GM23248 (cell line): ENCODE measurements at places on chromosomes 3 and 15.
A peak's percentile ranks its signal among the peaks of the same experiment; 100 is the strongest.

GRCh38 chr3:191138937-191139336 lies 60.1 kb upstream of the OSTN start:
- DNase-seq, result no peak

- no peak for DNase-seq
Measured at GRCh38 chr3:172057059-172057458, 17.7 kb downstream of the FNDC3B start.

- DNase-seq, result no peak
Measured at GRCh38 chr15:93060336-93061248, 28.4 kb downstream of the RGMA start.

GRCh38 chr3:46628901-46629369 lies 16.6 kb downstream of the FAM240A start:
- DNase-seq, result peak; percentile 61

- DNase-seq, result no peak
Measured at GRCh38 chr3:48599509-48600285, 4.6 kb upstream of the COL7A1 start.

- DNase-seq, result no peak
Measured at GRCh38 chr3:11452312-11452711, 180.1 kb downstream of the ATG7 start.

DNA sequence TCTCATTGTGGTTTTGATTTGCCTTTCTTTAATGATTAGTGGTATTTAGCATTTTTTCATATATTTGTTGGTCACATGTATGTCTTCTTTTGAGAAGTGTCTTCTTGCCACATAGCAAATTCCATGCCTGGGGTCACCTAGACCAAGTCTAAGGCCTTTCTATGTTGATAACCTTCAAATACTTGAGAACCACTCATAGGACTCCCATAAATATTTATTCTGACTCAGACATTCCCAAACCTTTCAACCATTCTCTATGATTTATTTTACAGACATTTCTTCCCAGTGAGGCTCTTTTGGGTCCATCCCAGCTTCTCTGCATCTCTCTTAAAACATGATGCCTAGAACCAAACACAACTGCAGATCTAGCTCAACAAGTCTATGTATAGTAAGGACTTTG lies 69.2 kb downstream of the ATP8B4 start:
- peak; percentile 62 for DNase-seq

GRCh38 chr3:129556890-129557547 lies 14.0 kb downstream of the H1-8 start:
- no peak for DNase-seq

GRCh38 chr3:45071075-45071474 lies 45.0 kb downstream of the CLEC3B start:
- DNase-seq, result no peak

DNA sequence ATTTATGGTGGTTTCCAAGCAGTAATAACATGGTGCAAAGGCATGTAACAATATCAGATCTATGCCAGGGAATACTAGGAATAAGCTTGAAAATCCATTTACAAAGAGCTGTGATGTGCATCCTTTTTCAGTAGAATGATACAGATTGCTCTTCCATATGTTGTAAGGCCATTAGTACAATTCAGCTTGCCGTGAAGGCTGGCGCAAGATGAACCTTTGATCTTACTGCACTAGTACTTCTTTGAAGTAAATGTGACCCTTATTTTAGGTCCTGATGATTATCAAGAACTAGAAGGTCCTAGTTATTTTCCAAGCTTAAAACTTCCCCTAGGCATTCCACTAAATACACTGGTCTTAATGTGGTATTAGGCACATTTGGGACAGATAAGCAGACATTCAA lies 210.1 kb upstream of the CD96 start:
- no peak for DNase-seq

DNA sequence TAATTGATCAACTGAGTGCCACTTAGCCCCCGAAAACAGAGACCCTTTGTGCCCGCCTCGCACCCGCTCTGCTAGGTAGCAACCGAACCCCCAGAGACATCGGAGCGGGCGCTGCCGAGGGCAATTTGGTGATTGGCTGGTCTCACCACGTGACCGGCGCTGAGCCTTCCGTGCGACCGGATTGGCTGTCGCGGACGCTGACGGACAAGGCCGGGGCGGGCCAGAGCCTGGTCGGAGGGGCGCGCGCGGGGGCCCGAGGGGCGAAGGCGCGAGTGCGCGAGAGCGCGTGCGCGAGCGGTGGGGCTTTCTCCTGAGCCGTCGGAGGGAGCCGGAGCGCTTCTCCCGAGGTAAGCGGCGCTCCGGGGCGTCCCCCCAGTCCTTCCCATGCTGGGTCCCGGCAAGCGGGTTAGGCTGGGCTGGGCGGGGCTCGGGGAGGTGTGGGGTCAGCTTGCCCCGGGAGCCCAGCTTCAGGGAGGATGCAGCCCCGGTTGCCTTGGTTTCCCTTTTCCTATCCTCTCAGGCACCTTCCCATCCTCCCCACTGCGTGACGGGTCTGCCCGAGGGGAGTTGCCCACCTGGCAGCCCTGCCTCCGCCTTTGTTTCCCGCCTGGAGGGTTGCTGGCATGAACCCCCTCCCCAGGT lies at the start of gene TMEM108:
TMEM108 (plus strand) TSS at position 303 of the 642 bp plus-strand sequence.
- peak; percentile 41 for DNase-seq

DNA sequence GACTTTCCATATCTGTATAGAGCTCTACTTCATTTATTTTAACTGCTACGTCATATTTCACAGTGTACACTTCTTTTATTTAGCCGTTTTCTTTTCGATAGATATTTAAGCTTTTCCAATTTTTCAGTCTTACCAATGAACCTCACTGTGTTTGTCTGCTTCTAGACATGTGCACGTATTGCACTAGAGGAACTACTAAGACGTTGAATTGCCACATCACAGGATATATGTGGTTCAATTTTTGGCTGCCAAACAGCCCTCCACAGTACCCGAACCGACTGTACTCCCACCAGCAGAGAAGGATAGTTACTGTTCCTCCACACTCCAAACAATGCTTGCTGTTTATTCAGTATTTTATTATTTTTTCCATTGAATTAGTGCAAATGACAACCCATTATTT lies 2.0 kb downstream of the NR1I2 start:
- no peak for DNase-seq

DNA sequence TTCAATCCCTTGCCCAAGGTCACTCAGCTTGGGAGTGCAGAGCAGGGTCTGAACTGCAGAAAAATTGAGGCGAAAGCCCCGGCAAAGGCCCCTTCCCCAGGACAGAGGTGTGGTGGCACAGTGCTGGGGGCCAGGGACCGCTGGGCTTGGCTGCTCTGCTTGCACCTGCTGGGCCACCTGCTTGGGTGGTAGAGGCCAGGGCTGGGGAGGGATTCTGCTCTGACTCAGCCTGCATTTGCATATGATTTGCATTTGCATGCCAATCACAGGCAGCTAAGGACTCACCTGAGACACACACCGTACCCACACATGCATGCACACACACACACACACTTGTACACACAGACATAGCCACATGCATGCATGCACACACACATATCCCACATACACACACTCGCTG lies 9.9 kb downstream of the GRM2 start:
- DNase-seq, result no peak

- DNase-seq, result no peak
Measured at GRCh38 chr3:12813967-12814366, 17.5 kb downstream of the CAND2 start.

DNA sequence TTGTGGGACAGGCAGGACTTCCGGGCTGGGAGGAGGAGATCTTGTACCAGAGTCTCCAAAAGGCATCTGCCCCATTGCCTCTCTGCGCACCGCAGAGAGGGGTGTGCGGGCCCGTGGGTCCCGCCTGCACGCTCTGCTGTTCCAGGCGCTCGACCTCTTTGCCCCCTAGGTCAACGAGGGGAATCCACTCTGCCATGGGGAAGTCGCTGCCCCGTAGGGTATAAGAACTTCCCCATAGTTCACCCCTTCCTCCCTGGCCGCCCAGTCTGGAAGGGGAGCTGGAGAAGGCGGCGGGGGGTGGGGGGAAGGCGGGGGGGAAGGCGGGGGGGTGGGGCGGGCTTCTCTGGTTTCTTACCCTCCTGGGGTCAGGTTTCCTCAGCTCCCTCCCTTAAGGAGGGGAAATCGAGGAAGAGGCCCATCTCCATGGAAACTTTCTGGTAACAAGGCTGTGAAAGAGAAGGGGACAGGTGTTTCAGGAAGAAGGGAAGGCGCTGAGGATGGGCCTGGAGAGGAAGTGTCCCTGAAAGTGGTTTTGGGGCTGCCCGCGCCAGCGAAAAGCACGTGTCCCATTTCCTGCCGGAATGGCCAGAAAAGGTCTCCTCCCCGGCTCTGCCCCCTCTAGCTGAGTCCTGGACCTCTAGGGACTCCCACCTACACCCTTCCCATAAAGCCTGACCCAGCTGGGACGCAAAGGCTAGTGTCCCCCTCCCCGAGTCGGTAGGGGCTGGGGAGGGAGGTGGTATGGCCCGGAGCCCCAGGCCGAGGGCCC lies 27.5 kb downstream of the NR1I2 start:
- DNase-seq, result peak; percentile 13

- DNase-seq, result no peak
Measured at GRCh38 chr3:182978387-182978786, 2.0 kb downstream of the DCUN1D1 start.

- no peak for DNase-seq
Measured at GRCh38 chr3:57145852-57146251, 19.3 kb downstream of the IL17RD start.

DNA sequence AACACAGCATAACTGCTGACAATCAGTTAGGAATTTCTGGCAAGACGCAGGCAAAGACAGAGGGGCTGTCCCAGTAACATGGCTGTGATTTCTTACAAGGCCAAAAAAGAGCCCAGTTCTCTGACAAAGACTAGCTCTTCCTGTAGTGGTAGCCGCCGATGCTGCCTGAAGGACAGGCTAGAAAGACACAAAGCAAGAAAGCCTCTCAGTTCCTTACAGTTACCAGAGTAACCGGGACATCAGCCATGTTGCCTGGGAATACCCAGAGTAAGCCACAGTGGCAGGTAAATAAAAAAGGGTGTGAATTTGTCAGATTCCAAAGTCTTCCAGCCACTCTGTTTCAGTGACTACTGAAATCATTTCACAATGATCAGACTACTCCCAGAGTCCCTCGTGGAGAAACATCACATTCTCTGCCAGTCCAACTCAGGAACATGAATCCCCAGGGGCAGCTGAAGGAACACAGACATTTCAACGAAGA lies 493.6 kb upstream of the ADAMTS9 start:
- peak; percentile 13 for DNase-seq

- DNase-seq, result peak; percentile 74
Measured at GRCh38 chr3:38169027-38169317, 3.6 kb downstream of the OXSR1 start.

DNA sequence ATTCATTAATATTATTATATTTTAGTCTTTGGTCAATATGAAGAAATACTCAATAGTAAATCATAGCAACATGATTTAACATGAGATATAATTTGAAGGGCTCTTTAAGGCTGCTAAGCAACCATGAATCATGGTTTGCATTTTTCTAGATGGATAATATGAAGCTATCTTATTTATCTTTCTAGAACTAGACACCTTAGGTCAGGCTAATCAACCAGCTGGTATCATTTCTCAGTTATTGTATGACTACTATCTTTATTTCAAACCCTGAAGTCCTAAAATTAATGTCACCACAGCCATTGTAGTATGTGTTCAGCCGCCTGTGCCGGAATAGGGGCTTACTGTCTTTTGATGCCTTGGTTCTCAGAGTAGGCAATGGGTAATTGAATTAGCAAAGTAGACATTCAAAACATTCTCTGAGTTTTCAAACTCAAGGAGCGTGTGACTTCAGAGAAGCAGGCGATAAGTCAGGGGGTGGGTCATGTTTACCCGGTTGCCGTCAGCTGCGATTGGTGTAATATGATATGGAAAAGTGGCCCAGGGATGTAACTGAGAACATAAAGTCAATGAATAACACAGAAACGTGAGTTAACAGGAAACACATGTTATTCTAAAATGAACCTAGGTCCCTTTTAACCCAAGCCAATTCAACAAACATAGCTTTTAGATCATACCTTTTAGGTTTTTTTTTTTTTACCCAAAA lies 93.4 kb upstream of the CTDSPL start:
- DNase-seq, result no peak

DNA sequence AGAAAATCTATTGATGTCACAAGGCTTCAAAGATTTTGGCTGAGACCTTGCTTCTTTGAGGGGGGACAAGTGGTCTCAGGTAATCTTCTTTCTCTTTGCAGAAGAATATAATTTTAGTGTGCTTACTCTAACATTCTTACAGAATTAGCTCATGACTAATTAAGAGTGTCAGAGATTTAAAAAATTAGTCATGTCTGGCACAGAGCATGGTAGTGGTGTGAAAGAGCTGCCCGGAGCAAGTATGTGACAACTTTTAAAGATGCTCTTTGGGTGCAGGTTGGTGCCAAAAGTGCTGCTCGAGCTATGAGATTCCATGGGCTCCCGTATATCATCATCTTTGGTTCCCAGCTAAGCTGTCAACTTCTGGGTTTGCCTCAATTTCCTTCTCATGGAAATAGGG lies 31.1 kb downstream of the CYP19A1 start:
- peak; percentile 18 for DNase-seq

DNA sequence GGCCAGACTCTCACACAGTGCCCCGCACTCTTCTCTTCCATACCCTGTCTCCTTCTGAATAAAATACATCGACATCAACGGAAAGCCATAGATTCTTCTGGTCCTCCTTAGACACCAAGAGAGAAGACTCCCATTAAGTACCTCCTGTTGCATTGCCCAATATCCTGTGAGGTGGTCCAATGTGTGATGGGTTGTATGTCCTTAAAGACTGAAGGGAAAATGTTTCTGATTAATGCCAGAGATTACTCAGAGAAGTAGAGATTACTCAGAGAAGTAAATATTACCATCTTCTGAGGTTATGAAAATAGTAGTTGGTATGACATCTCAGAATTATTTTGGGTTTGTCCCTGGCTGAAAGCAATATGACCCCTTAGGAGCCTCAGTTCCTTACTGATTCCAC lies 60.8 kb upstream of the GALNT15 start:
- peak; percentile 87 for DNase-seq

- DNase-seq, result no peak
Measured at GRCh38 chr3:114218578-114219185, 18.7 kb downstream of the ZNF80 start.

DNA sequence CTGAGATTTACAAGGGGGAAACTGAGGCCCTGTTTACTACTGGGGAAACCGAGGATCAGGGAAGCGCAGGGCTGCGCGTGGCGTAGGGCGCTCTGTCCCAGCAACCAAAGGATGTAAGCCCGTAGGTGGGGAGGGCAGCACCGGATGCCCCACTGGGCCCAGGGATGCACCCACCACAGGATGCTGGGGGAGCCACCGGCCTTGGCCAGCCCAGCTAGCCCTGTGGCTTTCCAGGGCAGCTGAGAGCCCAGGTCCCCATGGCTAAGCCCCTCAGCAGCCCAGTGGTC lies 33.4 kb downstream of the RPN1 start:
- no peak for DNase-seq

DNA sequence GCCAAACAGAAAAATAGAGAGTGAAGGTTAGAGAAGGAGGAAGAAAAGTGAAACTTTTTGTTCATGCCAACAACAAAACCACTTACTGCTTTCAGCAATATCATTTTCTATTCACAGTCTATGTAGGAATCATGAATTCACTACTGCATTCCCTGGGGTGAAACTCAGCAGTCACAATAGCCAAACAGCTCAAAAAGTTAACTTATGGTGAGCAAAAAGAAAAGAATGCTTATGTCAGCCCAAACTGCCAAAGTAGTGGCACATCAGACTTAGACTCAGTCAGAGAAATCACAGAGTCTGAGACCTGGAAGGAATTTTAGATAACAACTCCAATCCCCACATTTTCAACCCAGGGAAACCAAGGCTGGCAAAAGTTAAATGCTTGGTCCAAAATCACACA lies 238.7 kb upstream of the TMCO5A start:
- DNase-seq, result peak; percentile 61

- DNase-seq, result no peak
Measured at GRCh38 chr3:197737749-197738462, 1.2 kb upstream of the RUBCN start.
